Stimulated activated CD4-positive, alpha-beta T cell treated with anti-CD3 and anti-CD28 coated beads, Interleukin-2, amount 100 ng/mL, for 24 hours (primary cell): ENCODE measurements at places on chromosomes 1 and 21.

DNA sequence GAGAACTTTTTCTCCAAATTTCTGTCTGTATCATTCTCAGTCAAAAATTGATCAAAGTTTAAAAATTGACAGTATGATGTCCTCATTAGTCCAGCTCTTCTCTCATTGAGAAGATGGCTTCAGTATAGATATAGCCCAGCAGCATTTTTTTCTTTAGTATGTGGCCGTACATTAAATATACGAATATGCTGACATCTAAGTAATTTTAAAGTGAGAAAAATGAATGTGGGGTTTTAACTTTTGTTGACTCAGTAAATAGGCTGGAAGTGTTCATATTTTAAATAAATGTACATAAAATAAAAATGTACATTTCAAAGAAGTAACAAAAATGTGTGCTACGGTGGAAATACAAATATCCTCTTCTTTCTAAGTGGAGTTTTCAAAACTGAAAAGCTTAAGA, 123.5 kb upstream of the PKN2 start:
- DNase-seq = no peak

DNA sequence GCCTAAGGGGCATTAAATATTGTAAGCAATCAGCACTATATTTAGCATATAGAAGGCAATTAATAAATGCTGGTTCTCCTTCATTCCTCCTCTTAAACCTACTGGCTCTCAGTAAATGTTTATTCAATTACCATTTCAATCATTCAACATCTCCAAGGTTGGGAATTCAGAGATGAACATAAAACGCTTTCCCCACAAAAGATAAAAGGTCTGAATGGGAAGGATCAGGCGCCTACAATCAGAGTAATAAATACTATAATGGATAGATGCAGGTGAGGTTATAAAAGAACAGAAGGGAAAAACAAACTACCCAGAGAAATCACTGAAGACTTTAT, 407 bp upstream of the KTI12 start:
- DNase-seq = no peak

GRCh38 chr1:45913731-45914501, 110.5 kb downstream of the MAST2 start:
- no peak for DNase-seq

DNA sequence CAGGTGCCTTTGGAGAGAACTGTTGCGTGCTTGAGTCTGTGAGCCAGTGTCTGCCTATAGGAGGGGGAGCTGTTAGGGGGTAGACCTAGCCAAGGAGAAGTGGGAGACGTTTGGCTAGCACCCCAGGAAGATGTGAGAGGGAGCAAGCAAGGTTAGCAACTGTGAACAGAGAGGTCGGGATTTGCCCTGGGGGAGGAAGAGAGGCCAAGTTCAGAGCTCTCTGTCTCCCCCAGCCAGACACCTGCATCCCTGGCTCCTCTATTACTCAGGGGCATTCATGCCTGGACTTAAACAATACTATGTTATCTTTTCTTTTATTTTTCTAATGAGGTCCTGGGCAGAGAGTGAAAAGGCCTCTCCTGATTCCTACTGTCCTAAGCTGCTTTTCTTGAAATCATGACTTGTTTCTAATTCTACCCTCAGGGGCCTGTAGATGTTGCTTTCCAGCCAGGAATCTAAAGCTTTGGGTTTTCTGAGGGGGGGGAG, 2.4 kb downstream of the BTG2 start:
- DNase-seq = no peak

DNA sequence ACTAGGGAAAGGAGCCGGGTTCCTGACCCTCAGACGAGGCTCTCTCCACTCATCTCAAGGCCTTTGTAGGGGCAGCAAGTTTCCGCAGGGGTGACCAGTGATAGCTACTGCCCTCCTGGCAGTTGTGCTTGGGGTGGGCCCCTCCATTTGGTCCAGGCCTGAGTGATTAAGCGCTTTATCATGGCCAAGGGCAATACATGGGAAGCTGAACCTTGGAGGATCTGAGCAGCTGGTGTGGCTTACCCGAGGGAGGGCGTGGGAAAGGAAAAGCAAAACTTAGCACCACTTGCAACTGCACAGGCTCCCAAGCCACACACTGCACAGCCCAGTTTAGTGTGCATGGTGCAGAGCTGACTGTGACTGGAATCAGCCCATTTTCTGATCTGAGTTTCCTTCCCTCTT, 47.8 kb downstream of the GADD45A start:
- no peak for DNase-seq

GRCh38 chr1:85655315-85655714, 52.9 kb downstream of the ZNHIT6 start:
- no peak for DNase-seq

DNA sequence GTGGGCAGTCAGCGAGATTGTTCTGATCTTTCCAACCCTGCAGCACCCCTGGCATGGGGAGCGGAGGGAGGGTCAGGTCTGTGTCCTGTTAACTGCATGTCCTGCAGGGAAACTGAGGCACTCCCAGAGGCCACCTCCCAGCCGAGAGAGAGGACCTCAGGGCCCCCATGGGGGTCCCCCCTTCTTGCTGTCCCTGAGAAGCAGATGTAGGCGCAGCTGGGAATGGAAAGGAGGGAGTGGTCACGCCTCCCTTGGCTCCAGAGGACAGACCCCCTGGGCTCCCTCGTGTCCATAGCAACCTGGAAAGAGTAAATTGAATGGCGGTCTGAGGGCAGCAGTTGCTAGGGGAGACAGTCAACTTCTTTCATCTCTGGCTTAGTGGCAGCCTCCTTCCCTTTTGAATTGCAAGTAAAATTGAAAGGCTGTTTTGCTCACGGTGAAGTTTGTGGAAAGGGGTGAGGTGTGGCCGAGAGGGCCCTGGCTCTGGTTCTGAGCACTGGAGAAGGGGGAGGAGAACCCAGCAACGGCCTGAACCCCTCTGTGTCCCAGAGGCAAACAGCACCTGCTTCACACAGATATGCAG, 4.9 kb downstream of the CROCC start:
- no peak for DNase-seq

GRCh38 chr1:12447307-12447706, 170.7 kb downstream of the DHRS3 start:
- no peak for DNase-seq

DNA sequence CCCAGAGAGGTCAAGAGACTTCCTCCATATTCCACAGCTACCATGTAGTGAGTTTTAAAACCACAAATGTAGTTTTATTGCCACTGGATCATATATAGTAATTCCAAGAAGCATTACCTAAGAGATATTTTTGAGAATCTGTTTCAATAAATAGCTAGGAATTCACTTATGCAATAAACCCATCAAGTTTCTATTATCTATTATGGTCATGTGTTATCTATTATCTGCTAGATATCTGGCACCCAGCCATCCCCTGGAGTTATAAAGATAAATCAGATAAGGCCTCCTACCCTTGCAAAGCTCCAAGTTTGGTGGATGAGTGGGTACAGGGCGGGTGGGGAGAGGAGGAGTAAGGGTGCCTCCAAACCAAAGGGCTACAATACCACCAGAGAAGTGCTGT, 10.3 kb upstream of the VWA5B1 start:
- DNase-seq = no peak

- DNase-seq = no peak
These were observed 12.5 kb downstream of the EPS15 start for GRCh38 chr1:51506537-51506936.

GRCh38 chr1:244273845-244274619, 177.7 kb downstream of the ADSS2 start:
- DNase-seq = no peak

DNA sequence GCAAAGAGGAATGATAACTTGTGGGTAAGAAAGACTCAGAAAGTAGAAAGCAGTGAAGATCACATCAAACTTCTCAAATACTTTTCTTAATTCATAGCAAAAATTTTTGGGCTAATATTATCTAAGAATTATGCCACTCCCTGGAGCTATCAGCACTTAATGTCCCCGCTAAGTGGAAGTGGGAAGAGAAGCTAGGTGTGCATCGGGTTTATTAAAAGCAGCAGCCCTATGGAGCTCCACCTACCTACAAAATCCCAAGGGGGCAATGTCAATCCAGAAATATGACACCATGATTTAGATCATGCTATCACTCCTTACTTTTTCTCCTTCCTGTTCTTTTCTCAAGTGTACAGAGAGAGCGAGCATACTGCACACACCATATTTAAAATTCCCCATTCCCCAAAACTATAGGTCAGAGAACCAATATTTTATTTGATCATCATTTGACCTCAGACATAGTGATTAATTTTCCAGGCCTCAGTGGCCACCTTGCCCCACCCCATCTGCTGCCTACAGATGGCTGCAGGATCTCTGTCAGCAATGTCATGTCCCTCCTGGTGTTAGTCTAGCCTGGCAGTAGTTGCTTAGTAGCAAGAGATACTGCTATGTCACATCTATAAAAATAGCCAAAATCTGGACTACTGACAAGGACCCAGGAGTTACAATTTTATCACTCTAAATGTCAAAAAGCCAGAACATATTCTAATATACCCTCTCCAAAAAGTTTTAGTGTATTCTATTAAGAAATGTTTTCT, 66.6 kb downstream of the MAP3K21 start:
- DNase-seq = no peak

DNA sequence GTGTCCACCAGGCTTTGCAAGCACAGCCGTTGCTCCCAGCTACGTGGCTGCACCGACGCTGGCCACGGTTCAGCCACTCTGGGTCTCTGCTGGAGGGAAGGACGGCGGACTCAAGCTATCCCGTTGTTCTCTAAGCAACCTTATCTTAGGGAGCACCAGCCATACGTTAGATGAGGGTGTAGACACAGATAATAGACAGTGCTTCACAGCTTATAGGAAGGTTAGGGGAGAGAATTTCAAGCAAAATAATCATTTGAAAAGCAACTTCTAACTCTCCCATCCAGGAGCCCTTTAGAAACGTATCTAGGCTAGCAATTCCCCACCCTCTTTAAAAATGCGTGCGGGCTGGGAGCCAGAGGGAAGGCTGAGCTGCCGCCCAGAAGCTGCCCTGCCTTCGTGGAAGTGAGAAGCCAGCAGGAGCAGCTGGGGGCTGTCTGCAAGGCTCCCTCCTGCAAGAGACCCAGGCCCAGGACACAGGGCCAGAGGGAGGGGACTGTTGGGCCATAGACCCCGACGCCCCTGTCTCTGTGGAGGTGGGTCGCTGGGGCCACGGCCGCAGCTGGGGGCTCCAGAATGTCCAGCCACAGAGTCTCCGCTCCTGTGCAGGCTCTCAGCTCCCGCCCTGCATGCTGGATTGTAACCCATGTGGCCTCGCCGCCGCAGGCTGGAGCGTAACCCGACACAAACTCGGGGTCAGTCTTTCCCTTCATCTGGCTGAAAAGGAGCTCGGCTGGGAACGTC, 31.2 kb upstream of the COL6A2 start:
- no peak for DNase-seq

DNA sequence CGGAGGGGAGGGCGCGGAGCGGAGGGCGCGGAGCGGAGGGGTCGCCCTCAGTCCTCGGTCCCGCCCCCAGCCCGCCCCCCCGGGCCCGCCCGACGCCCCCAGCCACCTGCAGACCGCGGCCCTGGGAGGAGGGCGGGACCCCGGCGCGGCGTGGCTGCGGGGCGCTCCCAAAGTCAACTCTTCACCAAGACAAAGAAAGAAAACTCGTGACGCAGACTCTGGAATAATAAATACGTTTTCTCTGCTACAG, 1.2 kb downstream of the HES4 start:
- DNase-seq = no peak

GRCh38 chr1:94783342-94784189, 36.6 kb upstream of the SLC44A3 start:
- DNase-seq = no peak

DNA sequence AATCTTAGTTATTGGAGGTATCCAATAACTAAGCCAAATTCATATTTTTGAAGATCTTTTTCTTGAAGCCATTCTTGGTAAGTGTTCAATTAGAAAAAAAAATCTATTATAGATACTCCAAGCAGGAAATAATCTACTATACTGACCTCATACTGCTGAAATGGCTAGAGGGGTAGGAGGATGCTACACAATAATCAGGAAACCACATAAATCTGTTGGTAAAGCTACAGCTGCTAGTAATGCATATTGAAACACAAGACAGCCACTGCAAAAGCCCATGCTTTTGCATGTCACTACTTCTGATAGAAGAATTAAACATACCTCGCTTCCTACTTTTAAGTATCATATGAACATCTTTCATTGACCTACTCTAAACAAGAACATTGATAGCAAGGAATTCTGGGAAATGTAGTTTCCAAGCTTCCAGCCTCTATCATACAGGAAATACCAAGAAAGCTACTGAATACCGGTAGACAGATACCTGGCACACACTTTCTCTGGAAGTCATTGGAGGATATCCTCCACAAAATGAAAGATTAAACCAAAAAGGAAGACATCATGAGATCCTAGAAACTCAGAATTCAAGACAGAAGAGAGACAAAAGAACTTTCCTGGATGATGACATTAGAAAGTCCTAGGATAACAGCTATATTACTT, 103.0 kb upstream of the VAV3 start:
- no peak for DNase-seq

DNA sequence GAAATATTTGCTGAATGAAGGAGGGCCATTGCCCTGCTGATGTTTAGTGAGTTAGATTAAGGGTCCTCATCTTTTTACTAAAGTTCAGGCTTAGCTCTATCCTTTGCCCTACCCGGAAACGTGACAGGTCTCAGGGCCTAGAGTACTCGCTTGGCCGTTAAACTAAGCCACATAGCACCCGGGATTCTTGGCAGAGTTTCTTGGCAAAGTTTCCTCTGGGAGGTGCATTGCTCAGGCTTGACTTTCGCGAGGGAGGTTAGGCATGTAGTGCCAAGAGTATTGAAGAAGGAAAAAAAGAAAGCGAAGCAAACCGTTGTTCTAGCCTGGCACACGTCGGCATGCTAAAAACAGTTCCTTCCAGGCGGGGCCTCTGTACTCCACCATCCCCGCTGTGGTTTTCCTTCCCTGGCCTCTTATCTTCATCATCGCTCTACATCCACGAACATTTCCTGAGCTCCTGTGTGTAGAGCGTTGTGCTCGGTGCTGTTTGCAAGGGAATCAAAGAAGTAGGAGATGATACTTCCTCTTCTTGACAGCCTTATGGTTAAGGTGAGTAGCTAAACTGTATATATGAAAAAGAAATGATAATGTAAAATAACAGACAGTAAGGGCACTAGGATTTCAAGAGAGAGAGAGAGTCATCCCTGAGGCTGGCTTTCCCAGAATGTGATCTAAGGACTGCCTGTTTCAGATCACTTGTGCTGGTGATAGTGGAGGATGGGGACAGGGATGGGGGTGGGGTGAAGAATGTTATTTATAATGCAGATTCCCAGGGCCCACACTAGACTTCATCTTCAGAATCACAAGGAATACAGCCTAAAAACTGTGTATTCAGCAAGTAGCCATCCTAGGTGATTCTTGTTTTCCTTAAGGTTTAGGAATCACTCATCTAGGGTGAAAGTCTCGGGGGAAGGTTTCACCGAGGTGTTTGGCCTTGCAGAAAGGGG, 18.8 kb downstream of the RNF220 start:
- no peak for DNase-seq

- DNase-seq = no peak
These were observed 84.2 kb downstream of the EPHB2 start for GRCh38 chr1:22794647-22795365.
